Activated CD4-positive, alpha-beta T cell treated with anti-CD3 and anti-CD28 coated beads for 1 hour (primary cell): ENCODE measurements at places on chromosomes 7 and 10.

GRCh38 chr7:46163246-46163645 lies 242.2 kb upstream of the IGFBP3 start:
- DNase-seq: no peak

- DNase-seq: no peak
Observed at GRCh38 chr7:113109718-113110117, 8.6 kb downstream of the SMIM30 start.

DNA sequence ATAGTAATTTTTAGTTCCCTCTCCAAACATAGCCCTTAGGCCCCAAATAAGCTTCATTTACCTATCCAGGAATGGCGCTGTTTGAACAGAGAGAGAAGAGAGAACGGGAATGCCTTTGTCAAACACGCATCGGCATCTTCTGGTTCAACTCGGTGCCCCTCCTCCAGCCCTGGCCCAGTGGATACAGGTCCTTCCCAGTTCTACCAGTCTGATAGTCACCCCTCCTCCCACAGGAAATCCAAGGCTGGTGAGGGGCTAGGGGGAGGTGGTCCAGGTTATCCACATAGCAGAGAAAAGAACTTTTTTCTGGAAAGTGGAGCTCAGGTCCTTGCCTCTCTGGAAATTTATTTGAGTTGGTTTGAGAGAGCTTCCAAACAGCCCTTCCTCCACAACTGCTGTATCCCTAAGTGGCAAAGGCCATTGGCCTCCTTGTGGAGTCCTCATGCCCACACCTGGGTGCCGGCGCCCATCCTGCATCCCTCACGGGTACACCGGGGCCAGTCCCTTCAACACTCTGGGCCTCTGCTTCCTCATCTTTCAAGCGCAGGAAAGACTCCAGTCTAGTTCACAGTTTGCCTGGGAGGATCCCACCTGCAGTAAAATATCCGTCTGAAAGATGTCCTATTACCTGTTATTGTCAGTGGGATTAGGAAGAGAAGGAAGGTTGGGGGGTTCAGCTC lies 287.4 kb downstream of the CELF2 start:
- DNase-seq: no peak

- DNase-seq: no peak
Observed at GRCh38 chr10:68895041-68895440, 6.1 kb upstream of the DDX50 start.

DNA sequence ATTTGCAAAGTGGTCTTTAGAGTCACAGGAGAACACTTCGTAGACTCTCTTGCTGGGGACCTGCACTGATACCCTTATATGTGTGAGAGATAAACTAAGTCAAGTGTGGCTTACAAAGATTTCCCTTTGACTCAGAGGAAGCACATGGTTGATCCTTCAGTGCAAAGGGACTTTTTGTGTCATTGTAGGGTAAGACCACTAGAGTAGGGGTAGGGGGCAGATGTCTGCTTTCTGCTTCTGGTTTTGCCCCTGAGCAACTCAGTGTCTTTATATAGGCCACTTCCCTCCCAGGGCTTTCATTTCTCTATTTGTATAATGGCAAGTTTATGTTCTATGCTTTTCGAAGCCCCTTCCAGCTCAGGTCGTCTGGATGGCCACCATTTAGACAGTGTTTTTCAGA lies 281.7 kb downstream of the SORCS3 start:
- DNase-seq: no peak

DNA sequence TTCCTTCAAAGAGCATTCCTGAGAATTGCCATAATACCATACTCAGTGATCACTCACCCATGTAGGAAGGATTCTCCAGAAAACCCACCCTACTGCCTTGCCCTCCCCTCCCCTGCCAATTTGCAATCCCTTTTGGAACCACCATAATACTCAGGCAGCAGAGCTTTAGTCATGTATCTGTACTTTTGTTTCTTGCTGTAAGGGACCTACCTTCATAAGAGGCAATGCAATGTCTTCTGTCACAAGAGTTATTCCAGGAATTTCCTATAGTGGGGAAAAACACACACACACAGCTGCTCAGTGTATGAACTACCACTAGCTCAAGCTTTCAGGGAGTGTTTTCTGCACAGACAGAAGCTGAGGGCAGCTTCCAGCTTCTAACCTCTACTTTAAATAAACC lies 67.0 kb downstream of the GSAP start:
- DNase-seq: no peak
